ENCODE measurements at places on chromosomes 5 and 9. TPM values are rescaled to one million over a fixed set of nuclear protein-coding genes. Genes with fewer than 3 reads are reported as not detected.

Gene ACTBL2
- polyA plus RNA-seq: not detected

Gene GLRA1
- not detected for polyA plus RNA-seq

GRCh38 chr5:82111191-82111590, 139.4 kb downstream of the ATG10 start:
- DNase-seq: no peak

DNA sequence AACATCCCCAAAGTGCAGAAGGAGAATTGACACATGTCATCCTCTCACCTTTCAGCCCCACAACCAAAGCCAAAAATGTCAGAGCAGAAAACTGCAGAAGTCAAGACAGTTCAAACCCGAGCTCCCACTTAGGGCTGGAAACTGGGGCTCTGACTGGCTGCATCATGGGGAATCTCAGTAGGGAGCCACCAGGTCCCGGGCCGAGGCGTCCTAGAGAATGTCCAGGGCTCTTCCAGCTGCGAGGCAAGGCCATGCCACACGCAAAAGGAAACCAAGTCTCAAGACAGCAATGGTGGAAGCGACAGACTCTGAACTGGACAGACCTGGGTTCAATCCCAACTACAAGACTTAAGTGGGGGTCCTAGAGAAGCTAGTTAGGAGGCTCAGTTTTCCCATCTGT, 13.8 kb downstream of the SH3PXD2B start:
- DNase-seq: no peak

DNA sequence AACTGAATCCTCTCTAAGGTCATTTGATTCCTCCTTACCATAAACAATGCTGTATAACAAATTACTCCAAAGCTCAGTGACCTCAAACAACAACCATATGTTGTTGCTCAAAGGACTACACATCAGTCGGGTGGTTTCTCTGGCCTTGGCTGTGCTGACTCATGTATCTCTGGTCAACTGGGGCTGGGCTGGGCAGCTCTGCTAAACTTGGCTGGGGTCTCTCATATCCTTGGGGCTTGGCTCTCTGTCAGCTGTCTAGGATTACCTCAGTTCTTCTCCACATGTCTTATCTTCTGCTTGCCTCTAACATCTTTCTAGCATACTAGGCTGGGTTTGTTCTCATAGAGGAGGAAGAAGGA, 86.4 kb downstream of the GALNT10 start:
- DNase-seq: peak; percentile 59
